ENCODE measurements at places on chromosomes 12 and 14.
A peak's percentile ranks its signal among the peaks of the same experiment; 100 is the strongest.

DNA sequence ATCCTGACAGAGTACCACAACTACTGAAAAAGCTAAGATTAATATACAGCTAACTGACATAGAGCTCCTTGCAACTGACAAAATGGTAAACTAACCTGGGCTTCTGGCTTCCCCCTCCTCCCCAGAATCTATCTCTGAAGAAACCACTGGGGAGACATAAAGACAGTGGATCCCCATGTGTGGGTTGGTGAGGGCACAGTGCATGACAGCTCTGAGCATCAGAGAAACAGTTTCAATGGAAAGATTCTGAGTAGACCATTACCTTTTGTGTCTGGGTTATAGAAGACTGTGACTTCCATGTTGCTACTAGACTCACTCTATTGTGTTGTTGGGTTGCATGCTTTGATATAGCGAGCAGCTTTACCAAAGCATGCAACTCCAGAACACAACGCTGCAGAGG, 247.4 kb downstream of the EFCAB11 start:
- no peak for DNase-seq

- DNase-seq = no peak
Observed at GRCh38 chr12:62625228-62625627, 158.6 kb downstream of the MON2 start.

GRCh38 chr14:23366426-23366921, 1.5 kb upstream of the EFS start:
- peak; percentile 72 for DNase-seq

DNA sequence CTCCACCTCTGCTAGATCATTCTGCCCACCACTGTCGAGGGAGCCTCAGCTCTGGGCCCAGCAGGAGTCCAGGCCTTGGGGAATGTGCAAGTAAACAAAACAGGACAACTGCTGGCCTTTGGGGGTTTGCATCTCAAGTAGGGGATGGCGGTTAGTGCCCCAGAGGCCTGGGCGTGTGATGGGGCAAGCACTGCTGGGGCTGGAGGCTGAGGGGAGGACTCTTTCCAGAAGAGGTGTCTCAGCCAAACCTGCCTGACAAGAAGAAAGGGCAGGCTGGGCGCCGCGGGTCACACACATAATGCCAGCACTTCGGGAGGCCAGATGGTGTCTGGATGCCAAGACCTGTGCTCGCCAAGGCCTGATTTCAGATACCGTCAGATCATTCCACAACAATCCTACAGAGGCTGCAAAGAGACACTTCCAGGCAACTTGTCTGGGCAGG, 8.6 kb upstream of the ALDH2 start:
- no peak for DNase-seq

GRCh38 chr12:6200256-6201212, at the start of gene CD9:
CD9 (plus strand) TSS chr12:6200400; CDS start chr12:6200500, 100 bp downstream.
- peak; percentile 57 for DNase-seq

- DNase-seq = peak; percentile 77
Observed at GRCh38 chr14:68607867-68608573, 184.8 kb downstream of the ZFP36L1 start.

All from Ammon's horn (tissue), 1 donor.